HFFc6 (cell line): ENCODE measurements at places on chromosomes 3 and 15.

DNA sequence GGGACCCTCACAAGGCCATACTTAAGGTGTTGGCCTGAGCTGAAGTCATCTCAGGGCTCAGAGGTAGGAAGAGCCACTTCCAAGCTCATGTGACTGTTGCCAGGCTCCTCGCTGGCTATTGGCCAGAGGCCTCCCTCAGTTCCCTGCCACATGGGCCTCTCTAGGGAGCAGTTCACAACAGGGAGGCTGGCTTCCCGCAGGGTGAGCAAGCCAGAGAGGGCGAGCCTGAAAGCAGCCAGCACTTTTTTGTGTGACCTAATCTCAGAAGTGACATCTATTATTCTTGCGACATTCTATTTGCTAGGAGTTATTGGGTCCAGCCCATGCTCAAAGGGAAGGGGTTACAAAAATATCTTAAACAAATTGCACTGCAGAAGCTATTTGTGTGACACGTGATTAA is 201.4 kb downstream of the SSR3 start:
- no peak for DNase-seq

GRCh38 chr3:150739200-150739863 is 23.6 kb downstream of the SIAH2 start:
- no peak for DNase-seq

GRCh38 chr3:57164657-57165573 is at the start of gene IL17RD:
Gene IL17RD, minus strand, starts transcription at chr3:57165353. Its CDS starts 67 bp downstream, at chr3:57165286.
- DNase-seq = no peak

- DNase-seq = no peak
Measured at GRCh38 chr15:49814709-49815108, 193.9 kb downstream of the DTWD1 start.

- no peak for DNase-seq
Measured at GRCh38 chr3:43222590-43222989, 63.8 kb upstream of the SNRK start.

DNA sequence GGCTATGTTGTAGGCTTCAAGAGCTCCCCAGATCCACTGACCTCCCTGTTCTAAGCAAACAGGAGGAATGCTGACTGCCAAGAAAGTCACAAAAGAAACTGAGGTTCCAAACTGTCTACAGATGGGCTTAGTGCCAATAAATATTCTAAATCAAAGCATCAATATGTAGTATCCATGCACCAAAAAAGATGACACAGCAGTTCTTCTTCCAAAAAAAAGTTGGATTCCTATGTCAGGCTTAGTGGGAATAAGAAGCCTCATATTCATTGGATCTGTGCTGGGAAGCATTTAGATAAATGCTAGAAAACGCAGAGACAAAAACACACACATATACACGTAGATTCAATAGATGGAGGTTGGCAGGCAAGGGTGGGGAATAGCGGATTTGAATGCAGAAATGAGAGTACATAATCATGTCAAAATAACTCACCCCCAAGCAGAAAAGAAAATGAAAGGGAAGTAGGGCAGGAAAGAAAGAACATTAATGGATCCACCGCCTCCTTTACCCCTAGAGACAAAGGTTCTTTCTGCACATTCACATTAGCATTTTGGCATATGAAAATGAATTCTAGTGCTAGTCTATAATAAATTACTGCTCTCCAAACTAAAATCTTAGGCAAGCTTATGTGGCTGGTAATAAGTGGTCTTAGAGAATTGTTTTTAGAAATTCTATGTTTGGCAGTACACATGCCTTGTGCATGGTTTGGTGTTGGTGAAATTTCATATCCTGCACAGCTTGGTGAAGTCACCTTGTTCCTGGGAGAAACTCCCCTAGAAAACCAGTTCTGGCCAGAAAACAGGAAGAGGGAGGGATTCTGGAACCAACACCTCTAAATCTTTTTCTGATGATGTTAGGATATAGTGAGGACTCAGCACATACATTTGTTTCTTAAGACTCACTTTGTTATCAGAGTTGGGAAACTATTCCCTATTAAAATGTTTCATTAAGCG is 283.4 kb downstream of the LSAMP start:
- no peak for DNase-seq

GRCh38 chr3:177729956-177730681 is 532.8 kb upstream of the TBL1XR1 start:
- DNase-seq = no peak

GRCh38 chr15:41594801-41595746 is 36.1 kb downstream of the TYRO3 start:
- DNase-seq = no peak

DNA sequence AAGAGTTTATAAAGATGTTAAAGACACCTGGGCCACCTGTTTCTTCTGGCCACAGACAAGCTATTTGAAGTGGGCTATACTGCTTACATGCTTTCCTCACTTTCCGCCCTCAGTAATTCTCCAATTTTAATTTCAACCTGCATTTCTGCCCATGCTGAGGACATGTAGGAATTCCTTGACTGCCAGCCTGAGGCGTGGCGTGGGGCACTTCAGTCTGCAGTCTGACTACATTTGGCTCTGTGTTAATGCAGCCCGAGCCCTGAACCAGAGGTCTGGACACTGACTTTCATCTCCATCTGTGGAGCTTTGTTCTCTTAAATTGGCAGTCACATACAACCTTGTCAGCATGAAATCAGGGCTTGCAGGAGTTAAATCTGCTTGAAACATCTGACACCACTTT is 8.5 kb downstream of the UQCC5 start:
- no peak for DNase-seq

DNA sequence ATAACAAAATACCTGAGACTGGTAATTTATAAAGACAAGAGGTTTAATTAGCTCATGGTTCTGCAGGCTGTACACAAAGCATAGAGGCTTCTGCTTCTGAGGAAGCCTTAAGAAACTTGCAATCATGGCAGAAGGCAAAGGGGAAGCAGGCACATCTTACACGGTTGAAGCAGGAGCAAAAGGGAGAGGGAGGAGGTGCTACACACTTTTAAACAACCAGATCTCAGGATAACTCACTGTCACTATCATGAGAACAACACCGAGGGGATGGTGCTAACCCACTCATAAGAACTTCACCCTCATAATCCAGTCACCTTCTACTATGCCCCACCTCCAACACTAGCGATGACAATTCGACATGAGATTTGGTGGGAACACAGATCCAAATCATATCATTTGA is 54.4 kb downstream of the ATP8B4 start:
- no peak for DNase-seq

- no peak for DNase-seq
Measured at GRCh38 chr3:115208066-115208750, 61.1 kb upstream of the ZBTB20 start.

- DNase-seq = no peak
Measured at GRCh38 chr3:54213907-54214306, 91.6 kb downstream of the CACNA2D3 start.

- DNase-seq = no peak
Measured at GRCh38 chr15:84953726-84954125, 27.9 kb upstream of the PDE8A start.

GRCh38 chr15:27201425-27201824 is 230.4 kb downstream of the GABRG3 start:
- no peak for DNase-seq
